ENCODE measurements at places on chromosomes 4 and X.

GRCh38 chrX:74207539-74207938, 96.4 kb upstream of the ZCCHC13 start:
- DNase-seq = no peak

GRCh38 chr4:77797239-77797638, 21.9 kb downstream of the CNOT6L start:
- no peak for DNase-seq

DNA sequence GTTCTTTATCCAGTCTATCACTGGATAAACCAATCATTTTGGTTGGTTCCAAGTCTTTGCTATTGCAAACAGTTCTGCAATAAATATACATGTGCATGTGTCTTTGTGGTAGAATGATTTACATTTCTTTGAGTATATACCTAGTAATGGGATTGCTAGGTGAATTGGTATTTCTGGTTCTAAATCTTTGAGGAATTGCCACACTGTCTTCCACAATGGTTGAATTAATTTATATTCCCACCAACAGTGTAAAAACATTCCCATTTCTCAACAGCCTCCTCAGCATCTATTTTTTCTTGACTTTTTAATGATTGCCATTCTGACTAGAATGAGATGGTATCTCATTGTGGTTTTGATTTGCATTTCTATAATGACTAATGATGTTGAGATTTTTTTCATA, 791.7 kb upstream of the AGA start:
- DNase-seq = no peak

DNA sequence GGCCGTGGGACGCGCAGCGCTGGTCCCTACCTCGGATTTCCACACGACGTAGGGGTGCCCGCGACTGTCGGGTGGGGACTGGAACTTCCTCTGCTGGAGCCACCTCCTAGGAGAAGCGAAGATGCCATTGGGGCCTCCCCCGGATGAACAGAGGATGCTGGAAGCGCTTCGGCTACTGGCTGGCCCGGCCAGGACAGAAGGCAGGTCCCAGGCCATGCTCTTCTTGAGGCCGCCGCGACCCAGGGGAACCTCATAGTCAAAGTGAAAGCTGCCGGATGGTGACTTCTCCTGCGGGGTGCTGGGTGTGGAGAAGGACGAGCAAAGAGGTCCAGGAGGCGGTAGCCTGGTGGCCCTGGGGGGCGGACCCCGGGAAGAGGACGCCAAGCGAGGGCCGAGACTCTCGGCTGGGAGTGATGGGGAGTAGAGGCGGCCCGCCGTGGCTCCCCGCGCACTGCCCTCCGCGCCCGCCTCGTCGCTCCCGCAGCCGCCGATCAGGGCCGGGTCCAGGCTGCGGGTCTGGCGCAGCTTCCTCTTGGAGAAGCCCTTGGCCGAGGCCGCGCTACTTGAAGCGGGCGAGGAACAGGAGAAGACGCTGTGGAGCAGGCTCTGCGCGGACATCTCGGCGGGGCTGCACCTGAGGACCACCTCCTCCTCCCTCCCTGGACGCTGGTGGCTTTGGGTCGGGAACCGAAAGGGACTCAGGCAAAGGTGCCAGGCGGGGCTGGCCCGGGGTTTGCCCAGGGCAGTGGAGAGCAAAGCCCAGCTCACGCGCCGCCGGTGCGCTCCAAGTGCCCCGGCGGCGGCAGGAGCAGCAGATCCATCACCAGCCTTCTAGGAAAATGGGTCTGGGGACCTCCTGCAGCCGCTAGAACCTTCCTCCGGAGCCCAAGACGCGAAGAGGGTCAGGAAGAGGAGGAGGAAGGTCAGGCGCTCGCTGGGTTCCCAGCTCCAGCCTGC, 1.2 kb downstream of the ARHGAP6 start:
- DNase-seq = no peak

DNA sequence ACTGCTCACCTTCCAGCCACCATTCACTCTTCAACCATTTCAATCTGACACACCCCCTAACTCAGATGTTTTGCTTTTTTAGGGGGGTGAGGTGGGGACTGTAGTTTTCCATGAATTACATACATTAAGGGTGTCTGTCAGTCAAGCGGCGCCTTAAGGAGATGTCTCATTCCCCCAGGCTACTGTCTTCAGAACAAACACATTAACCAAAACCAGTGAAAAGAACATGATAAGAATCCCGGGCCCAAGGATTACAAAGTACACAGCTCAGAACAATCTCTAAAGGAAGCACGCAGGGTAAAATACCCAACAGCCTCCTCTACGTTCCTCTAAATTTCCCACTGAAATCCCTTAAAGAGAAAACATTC, 62.5 kb upstream of the IRF2 start:
- no peak for DNase-seq

GRCh38 chrX:148649145-148649795, 148.9 kb downstream of the AFF2 start:
- no peak for DNase-seq

DNA sequence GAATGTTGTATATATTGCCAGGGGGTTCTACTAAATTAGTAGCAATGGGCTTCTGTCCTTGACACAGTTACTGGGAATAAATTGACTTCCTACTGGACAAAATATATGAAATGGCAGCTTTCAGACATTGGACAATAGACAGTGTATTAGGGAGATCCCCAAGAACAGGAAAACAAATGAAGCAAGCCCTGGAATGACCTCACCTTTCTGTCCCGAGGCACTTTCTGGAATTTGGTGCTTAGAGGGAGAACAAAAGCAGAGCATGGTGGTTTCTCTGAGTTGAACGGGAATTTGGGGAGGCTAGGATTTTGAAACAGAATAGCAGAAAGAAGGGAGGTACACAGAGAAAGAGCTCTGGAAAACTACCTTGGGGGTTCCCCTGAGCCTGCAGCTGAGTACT, 187.7 kb upstream of the MAGEB2 start:
- DNase-seq = no peak

GRCh38 chr4:64822405-64822804, 413.2 kb upstream of the TECRL start:
- DNase-seq = no peak

DNA sequence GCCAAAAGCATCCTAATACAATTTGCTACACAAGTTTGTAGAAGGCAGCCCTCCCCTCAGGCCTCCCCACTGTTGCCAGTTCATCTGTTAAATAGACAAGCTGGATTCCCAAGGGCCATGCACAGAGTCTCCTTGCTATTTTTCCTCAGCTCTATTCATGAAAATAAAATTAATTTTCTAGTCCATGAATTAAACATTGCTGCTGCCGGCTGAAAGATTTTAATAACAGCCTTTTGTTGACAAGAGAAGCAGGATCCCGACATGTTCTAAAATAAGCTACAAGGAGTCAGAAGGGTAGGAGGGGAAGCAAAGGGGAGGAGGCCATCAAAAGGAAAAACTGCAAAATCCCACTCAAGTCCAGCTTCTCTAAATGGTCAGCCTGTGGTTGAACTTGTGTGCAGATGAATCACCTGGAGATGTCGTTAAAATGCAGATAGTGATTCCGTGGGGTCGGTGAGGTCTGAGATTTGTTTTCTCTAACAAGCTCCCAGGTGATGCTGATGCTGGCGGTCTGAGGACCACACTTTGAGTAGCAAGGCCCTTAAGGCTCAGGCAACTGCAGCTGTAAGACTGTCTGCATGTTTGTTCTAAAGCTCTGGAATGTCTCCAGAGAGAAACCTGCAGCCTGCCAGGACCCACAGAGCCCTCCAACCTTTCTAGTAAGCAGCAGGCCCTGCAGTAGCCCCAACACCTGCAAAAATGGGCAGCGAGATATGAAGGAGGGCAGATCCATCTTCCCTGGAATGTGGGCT, 9.4 kb downstream of the SCD5 start:
- no peak for DNase-seq

- no peak for DNase-seq
Observed at GRCh38 chrX:135168486-135168885, 2.7 kb downstream of the CT55 start.

- DNase-seq = no peak
Observed at GRCh38 chr4:145842224-145842887, 96.3 kb downstream of the ZNF827 start.

DNA sequence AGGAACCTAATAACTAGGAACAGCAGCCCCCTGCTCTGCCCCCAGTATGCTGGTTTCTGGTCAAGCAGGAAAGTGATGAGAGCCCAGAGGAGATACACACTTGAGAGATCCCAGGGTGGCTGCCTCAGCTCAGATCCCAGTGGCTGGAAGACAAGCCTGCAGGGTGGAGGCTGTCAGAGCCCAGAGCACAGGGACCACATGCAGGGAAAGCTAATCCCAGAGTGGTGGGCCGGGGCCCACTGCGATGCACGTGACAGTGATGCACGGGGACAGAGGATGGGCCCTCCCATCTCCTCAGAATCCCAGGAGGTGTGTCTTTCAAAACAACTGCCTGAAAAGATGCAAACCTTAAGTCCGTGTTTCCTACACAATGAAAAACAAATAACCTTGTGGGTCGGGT, 29.1 kb upstream of the CRMP1 start:
- no peak for DNase-seq

GRCh38 chrX:42530027-42530426, 247.9 kb downstream of the PPP1R2C start:
- no peak for DNase-seq

GRCh38 chr4:72295966-72296557, 264.3 kb downstream of the NPFFR2 start:
- DNase-seq = no peak

DNA sequence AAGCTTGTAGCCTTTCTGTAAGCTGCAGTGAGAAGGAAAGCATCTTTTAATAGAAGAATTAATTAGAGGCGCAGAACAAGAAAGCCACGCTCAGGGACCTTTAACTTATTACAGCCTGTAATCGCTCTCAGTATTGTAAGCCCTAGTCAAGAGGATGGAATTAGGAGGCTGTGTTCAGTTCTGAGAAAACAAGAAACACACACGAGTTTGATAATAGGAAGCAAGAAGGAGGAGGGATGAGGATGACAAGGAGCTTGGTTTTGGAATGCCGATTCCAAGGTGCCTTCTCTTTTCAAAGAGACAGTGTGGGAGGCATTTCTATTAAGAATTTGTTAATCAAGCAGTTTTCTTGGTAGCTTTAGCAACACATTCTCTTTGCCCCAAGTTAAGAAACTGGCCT, 69.3 kb downstream of the NYX start:
- DNase-seq = no peak

- DNase-seq = no peak
Observed at GRCh38 chr4:84263415-84263814, 235.7 kb downstream of the NKX6-1 start.

- no peak for DNase-seq
Observed at GRCh38 chrX:149571770-149572169, 15.5 kb downstream of the MAGEA9B start.

DNA sequence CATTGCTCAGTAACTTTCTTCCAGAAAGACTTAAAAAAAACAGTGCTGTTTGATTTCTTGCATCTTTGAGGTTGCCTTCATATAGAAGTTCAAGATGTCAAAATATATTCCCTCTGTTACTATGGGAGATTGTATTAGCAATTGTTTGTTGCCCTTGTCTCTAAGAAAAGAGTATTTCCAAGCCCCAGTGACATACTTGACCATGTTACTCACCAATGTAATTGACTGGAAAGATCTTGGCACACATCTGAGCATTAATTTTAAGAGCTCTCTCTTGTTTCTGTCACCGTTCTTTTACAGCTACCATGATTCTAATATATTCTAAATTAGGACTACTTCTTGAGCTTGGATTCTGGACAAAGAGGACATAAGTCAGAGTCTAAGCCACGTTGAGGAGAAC, 902.7 kb upstream of the EPHA5 start:
- no peak for DNase-seq

GRCh38 chrX:147978931-147979330, 2.2 kb upstream of the FMR1NB start:
- DNase-seq = no peak
